GM23248 (cell line): ENCODE measurements at places on chromosomes 11 and 22. TPM values are rescaled to one million over a fixed set of nuclear protein-coding genes. Genes with fewer than 3 reads are reported as not detected.

- DNase-seq, result no peak
- H3K4me3 ChIP-seq, result no peak overlapping the region
- H3K27ac ChIP-seq, result no peak overlapping the region
- no peaks in the 10 kb centered on the region for H3K4me1 ChIP-seq
- no peaks in the 10 kb centered on the region for H3K27me3 ChIP-seq
- H3K36me3 ChIP-seq, result no peaks in the 10 kb centered on the region
These were observed 78.1 kb downstream of the SOX6 start for GRCh38 chr11:16278273-16278672.

DNA sequence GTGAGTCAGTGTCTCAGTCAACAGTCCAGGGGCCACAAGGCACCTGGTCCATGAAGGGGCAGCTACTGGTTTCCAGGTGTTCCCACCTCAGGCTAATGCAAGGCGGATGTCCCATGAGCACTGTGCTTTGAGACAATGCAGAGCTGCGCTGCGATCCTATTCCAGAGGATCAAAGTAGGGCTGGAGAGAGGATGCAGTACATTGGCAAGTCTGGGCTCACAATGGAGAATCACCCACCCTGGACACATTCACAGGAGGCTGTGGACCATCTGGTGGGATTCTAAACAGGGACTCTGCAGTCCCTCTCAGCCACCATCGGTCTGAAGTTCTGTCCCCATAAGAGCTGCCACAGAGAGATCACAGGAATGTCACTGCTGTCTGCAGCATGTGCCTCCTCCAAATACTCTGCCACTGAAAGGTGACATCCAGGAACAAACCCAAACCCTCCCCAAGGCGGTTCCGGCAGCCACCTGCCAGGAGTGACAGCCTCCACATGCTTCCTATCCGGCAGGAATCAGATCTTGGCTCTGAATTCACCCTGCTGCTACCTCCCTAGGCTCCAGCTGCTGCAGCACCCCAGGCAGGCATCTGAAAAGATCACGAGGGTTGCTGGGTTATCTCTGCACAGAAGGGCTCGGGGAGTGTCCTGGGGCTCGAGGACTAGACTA is 45.3 kb upstream of the SERPIND1 start:
- DNase-seq, result no peak
- no peak overlapping the region for H3K27ac ChIP-seq
- no peaks in the 10 kb centered on the region for H3K4me1 ChIP-seq

DNA sequence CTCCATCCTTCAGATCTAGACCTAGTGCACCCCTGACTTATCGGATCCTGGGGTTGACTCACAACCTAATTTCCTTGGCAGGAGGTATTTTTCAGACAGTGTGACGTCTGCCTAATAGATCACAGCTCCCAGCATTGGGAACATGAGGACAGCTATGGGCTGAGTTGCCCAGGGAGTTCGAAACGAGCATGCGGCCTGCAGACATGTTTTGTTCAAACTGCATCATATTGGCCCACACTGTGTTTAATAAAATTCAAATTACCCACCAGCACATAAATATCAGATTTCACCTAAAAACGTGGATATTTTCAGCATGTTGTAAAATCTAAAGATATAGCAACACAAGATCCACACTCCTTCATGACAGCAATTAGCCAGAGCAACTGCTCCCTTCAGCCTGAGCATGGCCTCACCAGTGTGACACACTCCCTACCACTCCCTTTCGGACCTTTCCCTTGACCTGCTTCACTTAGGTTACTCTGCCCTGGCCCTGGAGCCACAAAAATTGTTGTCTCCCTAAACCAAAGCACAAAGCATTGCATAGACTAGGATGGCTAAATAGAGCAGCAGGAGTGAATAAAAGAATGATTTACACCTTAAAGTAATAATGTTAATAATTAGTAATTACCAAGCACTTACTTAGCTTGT is 53.6 kb upstream of the USP47 start:
- H3K4me1 ChIP-seq, result no peaks in the 10 kb centered on the region
- H3K27ac ChIP-seq, result no peak overlapping the region

The ANKK1 gene
- total RNA-seq, result not detected in 2 replicates

The OR5M11 gene
- total RNA-seq, result not detected in 2 replicates
